AG08395 (cell line): ENCODE measurements at places on chromosomes 1 and 21.
A peak's percentile ranks its signal among the peaks of the same experiment; 100 is the strongest.

GRCh38 chr1:48003741-48004531, 6.8 kb upstream of the TRABD2B start:
- DNase-seq: no peak

DNA sequence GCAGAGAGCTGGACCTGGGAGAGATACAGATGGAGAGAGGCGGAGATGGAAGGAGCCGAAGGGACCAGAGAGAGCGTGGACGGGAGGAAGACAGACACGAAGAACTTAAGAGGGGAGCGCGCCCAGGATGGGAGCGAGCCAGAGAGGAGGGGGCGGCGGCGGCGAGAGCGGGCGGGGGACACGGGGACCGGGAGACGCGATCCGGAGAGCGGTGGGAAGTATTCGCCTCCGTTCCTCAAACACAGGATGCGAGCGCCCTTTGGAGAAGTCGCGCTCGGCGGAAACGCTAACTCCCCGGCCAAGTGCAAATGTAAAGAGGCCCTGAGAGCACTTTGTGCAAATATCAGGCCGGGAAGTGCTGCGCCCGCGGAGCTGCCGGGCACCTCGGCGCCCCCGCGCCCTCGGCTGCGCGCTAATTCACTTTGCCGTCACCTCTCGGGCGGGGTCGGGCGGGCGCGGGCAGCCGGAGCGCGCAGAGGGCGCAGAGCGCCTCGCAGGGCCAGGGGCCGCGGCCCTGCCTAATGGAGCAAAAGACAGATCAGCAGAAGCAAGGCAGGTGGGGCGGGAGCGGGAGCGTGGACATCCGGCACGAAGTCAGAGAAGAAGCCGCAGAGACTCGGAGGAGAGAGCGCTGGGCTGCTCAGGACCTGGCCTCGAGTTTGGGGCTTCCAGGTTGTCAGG, 281.2 kb downstream of the RRAGC start:
- DNase-seq: no peak

- no peak for DNase-seq
Observed at GRCh38 chr1:246476771-246477170, 30.3 kb downstream of the SMYD3 start.

DNA sequence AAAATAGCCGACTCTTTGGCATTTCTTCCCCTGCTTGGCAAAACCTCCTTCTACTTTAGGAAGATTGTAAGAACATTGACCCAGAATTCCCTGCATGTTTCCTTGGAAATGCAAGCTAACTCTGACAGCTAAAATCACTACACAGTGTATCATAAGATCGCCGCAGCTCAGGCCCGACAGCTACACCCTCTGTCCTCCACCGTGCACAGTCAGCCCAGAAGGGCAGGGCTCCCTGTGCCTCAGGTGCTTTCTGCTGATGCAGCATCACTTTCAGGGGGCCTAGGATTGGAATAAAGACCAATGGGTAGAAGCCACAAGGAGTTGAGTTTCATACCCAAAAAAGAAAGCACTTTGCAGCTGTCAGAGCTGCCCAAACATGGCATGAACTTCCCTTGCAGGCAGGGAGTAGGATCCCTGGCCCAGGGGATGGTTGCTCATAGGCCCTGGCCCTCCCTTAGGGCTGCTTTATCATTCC, 145.3 kb downstream of the SEC16B start:
- DNase-seq: no peak

DNA sequence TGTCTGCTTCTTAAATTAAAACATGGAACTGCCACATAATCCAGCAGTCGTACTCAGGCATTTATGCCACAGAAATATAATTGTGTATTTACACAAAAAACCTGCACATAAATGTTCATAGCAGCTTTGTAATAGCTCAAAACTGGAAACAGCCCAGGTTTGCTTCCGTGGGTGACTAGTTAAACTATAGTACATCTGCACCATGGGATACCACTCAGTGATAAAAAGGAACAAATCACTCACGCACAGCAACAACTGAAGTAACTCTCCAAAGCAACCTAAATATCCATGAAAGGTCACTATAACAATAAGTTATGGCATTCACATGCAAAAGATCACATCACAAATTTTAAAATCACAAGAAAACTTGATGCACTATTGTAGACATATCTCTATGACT, 64.4 kb downstream of the KCNT2 start:
- DNase-seq: no peak

DNA sequence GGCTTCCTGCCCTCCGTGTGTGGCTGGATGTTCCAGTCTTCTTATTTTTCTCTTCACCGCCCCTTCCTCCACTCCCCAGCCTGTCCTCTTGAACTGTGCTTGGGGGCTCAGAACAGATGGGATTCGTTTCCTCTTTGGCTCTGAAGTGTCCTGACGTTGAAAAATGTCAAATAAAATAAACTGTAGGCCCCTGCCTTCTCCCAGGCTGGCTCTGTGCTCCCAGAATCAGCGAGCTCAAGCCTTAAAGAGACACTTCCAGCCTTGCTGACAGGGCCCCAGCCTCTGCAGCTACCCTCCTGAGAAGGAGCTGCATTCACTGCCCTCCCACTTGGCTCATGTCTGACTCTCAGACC, 104.2 kb upstream of the IPO9 start:
- no peak for DNase-seq

GRCh38 chr1:66176832-66177231, 357.1 kb upstream of the SGIP1 start:
- no peak for DNase-seq

- peak; percentile 65 for DNase-seq
Observed at GRCh38 chr1:43367026-43367903, 546 bp downstream of the ELOVL1 start.

DNA sequence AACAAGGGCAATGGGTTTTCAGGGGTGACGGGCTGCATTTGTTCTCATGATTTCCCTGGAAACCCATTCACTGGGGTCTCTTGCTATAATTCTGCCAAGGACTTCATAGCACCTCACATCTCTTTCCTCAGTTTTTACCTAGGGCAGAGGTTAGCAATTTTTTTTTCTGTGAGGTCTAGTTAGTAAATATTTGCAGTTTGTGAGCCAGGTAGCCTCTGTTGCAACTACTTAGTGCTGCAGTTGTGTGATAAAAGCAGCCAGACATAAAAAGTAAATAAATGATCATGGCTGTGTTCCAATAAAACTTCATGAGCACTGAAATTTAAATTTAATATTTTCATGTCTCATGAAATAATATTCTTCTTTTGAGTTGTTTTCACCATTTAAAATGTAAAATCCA, 37.7 kb downstream of the IFI44 start:
- no peak for DNase-seq

- peak; percentile 71 for DNase-seq
Observed at GRCh38 chr1:14915356-14916054, 238.0 kb upstream of the TMEM51 start.

GRCh38 chr1:41391834-41392527, 30.7 kb downstream of the FOXO6 start:
- DNase-seq: no peak

- peak; percentile 89 for DNase-seq
Observed at GRCh38 chr1:201792534-201793305, 36.2 kb upstream of the IPO9 start.

GRCh38 chr1:2828586-2829250, 27.2 kb upstream of the TTC34 start:
- no peak for DNase-seq

DNA sequence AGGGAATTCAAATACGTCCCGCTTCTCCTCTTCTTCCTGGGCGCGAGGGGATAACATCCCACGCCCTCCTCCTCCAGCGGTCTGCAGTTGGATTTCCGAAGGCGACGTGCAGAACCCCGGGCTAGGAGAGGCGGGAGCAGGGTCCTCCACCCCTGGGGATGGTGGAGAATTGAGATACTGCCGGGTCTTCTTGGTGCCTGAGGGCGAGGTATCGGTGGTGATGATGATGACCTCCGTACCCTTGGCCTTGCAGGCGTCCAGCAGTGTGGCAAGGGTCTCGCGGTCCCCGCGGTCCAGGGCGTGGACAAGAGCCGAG, 3.2 kb upstream of the LIX1L start:
- DNase-seq: no peak

DNA sequence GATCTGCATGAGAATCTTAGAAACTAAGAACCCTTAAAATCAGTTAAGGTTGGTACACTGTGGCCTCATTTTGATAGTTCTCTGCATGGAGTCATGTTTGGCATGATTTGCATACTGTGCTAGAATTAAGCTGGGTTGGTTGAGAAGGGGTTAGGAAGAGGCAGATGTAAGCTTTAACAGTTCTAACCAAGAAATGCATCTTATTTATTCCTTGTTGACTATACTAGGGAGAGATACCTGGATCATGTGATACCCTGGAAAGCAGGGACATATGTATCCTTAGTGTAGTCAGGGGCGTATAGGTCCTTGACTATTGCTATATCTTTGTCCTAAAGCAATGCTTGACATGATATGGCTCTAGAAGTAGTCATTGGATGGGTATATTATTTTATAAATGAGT, 41.0 kb downstream of the CDC42 start:
- no peak for DNase-seq

GRCh38 chr1:210758761-210759160, 375.2 kb downstream of the KCNH1 start:
- DNase-seq: no peak

GRCh38 chr1:222798116-222798515, 16.7 kb upstream of the DISP1 start:
- peak; percentile 7 for DNase-seq

DNA sequence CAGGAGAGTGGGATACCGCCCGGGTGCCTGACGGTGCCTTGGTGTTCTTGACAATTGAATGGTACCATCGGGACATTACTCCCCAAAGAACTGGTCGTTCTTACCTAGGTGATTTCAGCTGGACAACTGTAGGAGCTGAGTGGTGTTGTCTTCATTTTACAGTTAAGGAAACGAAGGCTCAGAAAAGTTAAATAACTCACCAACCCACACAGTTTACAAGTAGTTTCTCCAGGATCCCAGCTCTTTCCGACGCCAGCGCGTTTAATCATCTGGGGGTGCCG, 1.6 kb downstream of the PIK3CD start:
- DNase-seq: no peak

GRCh38 chr1:212430955-212431394, 1.7 kb upstream of the NENF start:
- no peak for DNase-seq

GRCh38 chr21:44795342-44795741, 6.3 kb downstream of the UBE2G2 start:
- DNase-seq: no peak

GRCh38 chr1:174789399-174789798, 210.3 kb upstream of the CACYBP start:
- peak; percentile 69 for DNase-seq

- no peak for DNase-seq
Observed at GRCh38 chr1:91730801-91731732, 154.9 kb downstream of the TGFBR3 start.

- DNase-seq: peak; percentile 84
Observed at GRCh38 chr1:116574581-116575291, 3.9 kb upstream of the CD58 start.

DNA sequence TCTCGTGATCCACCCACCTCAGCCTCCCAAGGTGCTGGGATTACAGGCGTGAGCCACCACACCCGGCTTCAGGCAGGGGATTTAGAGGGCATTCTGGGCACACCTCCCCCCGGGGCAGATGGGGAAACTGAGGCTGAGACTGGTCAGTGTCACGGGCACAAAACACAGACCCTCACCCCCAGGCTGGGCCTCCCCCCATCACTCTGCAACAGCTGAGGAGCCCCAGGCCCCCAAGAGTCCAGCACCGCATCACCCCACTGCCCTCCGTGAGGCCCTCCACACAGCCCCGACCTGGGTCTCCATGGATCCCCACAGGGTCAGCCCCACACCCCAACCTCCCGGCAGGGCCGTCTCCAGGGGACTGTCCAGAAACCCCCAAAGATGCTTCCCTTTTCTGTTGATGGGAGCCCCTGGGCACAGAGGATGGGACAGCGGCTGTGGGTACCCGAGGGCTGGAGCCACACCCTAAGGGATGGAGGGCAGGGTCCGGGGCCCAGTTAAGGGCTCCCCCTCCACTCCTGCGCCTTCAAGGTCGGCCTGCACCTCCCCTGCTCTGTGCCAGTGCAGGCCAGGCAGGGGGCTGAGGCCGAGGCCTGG, 11.0 kb downstream of the TNFRSF14 start:
- DNase-seq: no peak

- DNase-seq: no peak
Observed at GRCh38 chr1:95195046-95195445, 39.0 kb upstream of the RWDD3 start.

- DNase-seq: peak; percentile 33
Observed at GRCh38 chr1:94130851-94131595, 10.1 kb upstream of the ABCA4 start.

- no peak for DNase-seq
Observed at GRCh38 chr1:60569189-60569588, 495.6 kb upstream of the C1orf87 start.

- no peak for DNase-seq
Observed at GRCh38 chr1:61285371-61285885, 203.1 kb downstream of the NFIA start.

- no peak for DNase-seq
Observed at GRCh38 chr1:35461966-35462651, 95.1 kb downstream of the KIAA0319L start.

- peak; percentile 74 for DNase-seq
Observed at GRCh38 chr1:91774520-91775203, 111.3 kb downstream of the TGFBR3 start.

DNA sequence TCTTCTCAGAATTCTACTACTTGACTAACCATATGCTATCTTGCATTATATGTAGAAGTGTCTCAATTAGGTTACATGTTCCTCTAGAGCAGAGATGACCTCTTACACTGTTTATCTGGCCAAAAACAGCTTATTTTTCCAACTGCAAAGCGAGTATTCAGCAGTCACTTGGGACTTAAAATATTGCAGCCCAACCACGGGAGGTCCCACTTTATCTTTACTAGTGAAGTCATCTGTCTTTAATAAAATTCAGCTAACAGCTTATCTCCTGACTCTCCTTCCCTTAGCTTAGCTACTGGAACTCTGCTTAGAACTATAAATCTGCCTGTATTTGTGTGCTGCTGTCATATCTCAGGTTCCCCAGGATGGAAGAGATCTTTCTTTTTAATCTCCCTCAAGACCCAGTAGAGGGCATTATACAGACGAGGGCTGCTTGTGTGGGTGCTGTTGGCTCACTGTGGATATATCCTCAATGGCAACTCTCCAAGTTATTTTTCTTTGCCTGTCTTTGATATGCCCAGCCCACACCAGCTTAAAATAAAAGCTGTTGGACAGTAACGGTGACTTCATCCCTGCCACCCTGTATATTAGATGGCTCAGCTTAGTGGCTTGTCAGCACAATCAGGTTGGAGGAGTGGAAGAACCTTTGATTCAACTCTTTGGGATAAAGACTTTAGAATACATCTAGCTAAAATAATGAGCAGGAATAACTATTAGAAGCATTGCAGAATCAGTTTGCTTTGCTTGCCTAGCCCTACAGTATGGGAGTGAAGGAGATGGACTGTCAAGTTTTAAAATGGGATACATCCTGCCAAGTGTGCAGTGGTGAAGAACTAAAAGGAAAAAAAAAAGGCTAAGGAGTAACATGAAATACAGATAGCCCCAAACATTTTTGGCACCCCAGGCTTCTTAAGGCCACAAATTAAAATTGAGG, 9.6 kb downstream of the ENSA start:
- DNase-seq: peak; percentile 66

DNA sequence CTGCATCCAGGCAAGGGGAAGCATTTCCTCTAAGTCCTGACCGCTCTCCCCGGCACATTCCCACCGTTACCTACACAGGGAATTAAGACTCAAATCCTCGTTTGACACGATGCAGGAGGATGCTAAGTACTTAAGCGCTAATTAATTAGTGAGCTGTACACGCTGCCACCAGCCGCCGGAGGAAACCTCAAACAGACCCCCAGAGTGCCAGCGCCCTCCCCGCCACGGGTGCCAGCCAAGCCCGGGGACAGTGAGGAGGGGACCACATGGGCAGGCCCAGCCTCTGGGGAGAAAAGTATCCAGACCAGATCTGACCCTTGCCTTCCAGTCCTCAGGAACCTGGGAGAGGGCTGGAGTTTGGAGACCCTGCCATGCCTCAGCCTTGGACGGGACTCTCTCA, 17.4 kb upstream of the CASZ1 start:
- DNase-seq: no peak
